ENCODE measurements at places on chromosomes 2 and 18.

- no peak for DNase-seq
Measured at GRCh38 chr18:54232485-54233227, 8.2 kb upstream of the MBD2 start.

GRCh38 chr18:69813559-69813958 is 134.1 kb downstream of the CD226 start:
- DNase-seq, result no peak

DNA sequence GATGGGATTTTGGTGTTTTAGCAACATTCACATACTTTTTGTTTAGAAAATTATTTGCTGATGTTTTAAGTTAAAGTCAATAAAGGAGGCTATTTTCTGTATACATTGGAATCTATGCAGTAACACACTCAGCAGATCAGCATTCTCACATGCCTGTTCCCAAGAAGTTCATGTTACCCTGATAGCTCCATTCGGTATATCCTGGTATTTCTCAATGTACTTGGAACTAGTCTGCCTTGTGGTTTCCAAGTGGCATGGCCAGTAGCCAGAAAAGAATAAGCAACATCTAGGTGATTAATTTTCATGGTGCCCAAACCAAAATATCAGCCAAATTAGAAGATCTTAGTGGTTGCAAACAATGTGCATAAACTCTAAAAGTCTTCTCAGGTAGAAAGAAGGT is 5.2 kb upstream of the NCAPH start:
- DNase-seq, result no peak

DNA sequence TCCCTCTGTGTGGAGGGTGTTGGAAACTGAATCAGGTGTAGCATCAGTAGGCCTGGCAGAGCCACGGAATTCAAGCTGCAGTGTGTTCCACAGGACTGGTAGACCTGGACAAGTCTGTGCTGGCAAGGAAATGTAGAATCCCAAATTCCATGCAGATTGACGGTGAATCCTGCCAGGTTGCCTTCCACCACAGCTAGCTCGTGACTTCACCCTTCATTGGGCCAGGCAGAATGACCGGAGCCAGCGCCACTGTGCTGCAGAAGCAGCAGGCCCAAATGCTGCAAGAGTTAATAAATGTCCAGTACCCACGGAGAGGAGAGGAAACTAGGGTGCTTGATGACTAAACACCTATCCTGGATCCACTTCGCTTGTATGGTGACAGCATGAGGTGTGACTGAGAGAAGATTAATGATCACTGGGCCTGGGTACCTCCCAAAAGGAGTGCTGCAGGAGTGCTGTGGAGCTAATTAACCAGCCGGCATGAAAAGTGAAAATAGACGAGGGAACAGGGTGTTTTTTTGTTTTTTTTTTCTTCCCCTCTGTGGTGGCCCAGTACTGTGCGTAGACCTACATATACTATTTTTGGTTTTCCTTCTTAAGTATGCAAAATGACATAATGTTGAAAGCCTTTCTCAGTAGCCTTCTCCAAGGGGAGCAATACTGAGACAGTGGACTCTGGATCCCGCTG is 122.2 kb downstream of the TANC1 start:
- DNase-seq, result no peak

DNA sequence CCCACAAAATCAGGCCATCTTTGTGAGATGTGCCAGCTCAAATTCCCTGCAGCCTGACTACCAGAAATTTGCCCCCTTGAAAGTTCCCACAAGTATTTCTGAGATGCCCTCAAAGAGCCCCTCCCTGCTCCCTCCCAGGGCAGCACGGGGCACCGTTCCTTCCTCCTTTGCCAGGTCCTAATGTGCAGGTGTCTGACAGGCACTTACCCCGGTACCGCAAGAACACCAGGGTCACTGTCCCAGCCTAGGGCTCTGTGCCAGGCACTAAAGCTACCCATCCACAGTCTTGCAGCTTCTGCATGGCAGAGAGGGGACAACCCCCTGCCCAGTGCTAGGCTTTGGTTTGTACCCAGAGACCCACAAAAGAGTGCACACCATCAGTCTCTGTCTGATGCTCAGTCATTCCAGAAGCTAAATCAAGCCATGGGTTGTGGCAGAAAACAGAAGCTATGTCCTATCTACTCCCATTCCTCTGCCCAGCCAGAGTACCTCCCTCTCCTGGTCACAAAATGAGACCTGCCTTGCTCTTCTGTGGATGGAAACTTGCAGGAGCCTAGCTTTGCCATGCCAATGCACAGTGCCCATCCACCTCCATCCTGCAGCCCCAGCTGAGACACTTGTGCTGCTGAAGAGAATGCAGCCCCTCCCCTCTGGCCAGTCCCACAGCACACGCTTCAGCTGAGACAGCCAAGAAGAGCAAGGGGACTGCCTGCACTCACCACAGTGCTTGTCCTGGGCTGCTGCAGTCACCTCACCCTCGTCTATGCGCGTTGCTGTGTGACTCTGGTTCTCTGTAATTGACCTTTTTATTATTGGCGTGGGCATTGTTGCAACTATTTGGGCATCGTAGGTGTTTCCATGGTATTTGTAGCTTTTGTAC is 48.7 kb downstream of the INPP5D start:
- no peak for DNase-seq

GRCh38 chr2:47299555-47299954 is 103.4 kb upstream of the MSH2 start:
- DNase-seq, result no peak

DNA sequence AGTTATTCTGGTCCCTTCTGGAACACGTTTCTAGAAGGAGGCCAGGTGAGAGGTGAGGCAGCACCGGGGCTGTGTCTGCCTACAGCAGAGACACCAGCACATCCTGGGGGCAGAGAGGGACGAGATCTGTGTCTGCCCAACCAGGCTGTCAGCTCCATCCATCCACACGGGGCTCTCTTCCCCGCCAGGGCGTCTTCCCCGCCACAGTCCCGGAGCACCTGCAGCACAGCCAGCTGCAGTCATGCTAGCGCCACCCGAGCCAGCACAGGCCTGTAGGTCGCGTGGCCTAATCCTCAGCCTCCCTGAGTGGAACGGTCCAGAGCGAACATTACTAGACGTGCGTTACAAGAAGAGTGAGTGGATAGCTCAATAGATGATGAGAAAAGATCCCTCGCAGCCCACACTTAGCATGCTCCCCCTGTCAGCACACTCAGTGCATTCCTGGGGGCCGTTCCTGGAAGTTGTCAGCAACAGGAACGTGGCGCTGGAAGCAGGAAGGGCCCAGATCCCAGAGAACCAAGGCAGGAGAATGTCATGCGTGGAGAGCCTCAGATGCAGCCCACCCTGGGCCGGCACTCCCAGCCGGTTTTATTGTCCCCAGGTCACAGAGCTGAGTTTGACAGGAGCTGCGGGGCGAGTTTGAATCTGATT is 179.0 kb downstream of the TWIST2 start:
- no peak for DNase-seq

GRCh38 chr2:197498937-197499593 is 575 bp downstream of the HSPD1 start:
- DNase-seq, result peak; percentile 16
